ENCODE measurements at places on chromosomes 4 and X.

DNA sequence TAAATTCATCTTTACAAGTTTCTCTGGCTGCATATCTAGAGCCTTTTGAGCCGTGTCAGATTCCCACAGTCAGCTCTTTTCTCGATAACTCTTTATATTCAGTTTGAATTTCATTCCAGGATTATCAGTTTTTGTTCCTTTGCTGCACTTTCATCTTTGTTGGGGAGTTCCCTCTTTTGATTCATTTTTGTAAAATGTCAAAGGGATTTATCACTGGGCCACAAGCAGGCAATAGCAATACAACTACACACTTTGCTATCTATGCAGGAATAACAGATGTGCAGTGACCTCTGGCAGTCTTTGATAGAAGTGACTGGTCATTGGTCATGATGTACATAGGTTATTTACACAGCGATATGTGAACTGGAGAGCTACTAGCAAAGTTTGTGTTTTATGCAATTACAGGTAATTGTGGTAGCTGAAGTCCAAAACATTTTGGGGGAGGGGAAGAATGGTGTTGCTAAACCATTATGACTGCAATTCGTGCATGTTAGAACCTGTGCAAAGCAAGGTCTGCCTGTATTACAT is 43.8 kb downstream of the HPGDS start:
- no peak for DNase-seq

GRCh38 chrX:67734111-67734753 is 190.4 kb downstream of the AR start:
- DNase-seq = no peak

GRCh38 chr4:42122237-42122636 is 30.2 kb downstream of the BEND4 start:
- DNase-seq = no peak

DNA sequence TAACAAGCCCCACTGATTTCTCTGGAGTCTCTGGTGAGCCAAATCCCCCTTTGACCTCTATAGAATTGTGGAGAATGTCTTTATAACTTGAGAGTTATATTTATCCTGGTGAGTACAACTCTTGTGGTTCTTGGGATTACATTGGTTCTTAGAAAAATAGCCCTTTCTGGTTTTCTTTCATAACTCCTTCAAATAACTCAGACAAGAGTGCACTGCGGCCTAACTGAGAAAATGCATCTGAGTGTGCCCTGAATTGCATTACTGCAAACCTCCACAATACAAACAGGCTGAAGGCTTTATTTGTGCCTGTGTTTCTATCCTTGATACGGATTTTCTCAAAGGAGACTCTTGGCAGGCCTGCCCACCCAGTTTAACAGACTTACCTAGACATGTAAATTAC is 2.7 kb downstream of the BEX3 start:
- DNase-seq = no peak

- DNase-seq = no peak
Measured at GRCh38 chr4:27318740-27319139, 458.1 kb downstream of the STIM2 start.

DNA sequence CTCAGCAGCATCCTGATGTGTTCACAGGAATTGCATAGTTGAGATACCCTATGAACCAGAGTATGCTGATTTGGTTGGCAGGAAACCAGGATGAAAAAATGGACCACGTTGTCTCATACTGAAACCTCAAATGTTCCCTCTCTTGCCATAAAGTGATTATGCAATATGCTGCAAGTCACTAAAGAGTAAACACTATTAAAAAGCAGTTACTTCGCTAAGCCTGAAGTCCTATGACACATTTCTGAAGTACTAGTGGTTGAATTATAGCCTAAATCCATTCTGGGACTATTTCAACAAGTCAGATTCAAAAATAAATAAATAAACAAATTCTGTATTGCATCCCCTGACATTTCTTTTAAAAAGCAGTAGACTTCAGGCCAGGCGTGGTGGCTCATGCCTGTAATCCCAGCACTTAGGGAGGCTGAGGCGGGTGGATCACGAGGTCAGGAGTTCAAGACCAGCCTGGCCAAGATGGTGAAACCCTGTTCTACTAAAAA is 106.0 kb upstream of the NAP1L5 start:
- DNase-seq = no peak

- DNase-seq = no peak
Measured at GRCh38 chr4:25938366-25938765, 24.3 kb downstream of the SMIM20 start.

- no peak for DNase-seq
Measured at GRCh38 chrX:55813150-55813549, 95.6 kb downstream of the RRAGB start.

- DNase-seq = no peak
Measured at GRCh38 chrX:108245462-108245861, 153.9 kb downstream of the ATG4A start.

- peak; percentile 24 for DNase-seq
Measured at GRCh38 chrX:155094468-155095061, 23.3 kb downstream of the BRCC3 start.

GRCh38 chrX:98939456-98939855 is 1470.6 kb downstream of the PCDH19 start:
- DNase-seq = no peak

GRCh38 chr4:58807843-58808615 is 1697.8 kb upstream of the IGFBP7 start:
- DNase-seq = no peak

GRCh38 chrX:40006106-40007017 is 91.4 kb downstream of the BCOR start:
- DNase-seq = no peak

DNA sequence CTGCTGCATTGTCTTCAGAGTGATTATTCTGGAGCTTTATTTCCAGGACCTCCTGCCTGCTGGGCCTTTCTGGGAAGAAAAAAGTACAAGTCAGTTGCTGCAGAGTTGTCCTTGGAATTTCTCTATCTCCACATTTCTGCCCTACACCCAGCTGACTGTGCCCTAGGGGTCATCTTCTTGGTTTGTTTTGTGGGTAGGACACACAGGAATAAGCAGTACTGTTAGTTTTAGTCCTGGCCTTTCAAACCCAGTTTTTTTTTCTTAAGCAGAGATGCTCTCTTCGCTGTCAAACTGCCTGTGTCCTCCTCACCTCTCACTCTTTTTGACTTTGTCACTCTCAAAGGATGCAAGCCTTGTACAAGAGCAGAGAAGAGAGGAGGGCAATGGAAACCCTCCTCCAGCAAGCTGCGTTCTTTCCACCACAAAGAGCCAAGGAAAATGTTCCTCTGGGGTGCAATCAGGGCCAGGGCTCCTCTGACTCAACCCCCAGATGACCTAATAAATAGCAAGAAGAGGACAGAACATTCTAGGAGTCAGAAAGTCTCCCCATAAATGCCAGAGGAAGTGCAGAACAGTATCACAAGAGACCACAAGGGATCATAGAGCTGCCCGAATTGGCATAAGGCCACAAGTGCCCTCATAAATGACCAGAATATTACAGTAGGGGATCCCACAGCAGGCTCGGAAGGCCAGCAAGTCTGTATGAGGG is 186.2 kb downstream of the RCHY1 start:
- no peak for DNase-seq

DNA sequence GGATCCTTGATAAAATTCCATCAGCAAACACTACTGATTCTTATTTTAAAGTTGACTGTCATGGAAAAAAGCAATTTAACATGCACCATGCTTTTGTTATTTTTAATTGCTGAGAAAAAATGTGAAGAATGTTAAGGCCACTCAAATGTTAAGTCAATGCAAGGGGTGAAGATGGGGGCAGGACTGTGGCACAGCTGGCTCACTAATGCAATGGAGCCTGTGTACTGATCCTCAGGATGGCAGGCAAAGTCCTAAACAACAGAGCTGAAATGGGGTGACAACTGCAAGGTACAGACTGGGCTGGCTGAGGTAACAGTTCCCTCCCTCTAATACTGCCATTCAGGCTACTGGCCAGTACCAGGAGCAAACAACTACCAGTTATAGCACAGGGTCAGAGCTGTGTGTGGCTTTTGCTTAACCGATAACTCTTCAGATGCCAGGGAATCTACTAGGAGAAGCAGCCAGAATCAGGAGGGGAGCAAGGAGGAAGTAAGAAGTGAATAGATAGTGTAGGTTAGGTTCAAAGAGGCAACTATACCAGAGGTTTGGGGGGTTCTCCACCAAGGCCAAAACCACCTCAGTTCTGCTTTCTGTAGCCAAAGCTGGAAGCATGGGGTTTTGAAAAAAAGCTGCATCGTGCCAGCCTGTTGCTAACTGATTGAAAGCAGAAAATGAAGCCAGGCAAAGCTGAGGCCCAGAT is 372.6 kb downstream of the OPHN1 start:
- no peak for DNase-seq

GRCh38 chr4:123158576-123158975 is 236.2 kb upstream of the NUDT6 start:
- no peak for DNase-seq

GRCh38 chr4:3704669-3705068 is 61.5 kb upstream of the ADRA2C start:
- DNase-seq = no peak

DNA sequence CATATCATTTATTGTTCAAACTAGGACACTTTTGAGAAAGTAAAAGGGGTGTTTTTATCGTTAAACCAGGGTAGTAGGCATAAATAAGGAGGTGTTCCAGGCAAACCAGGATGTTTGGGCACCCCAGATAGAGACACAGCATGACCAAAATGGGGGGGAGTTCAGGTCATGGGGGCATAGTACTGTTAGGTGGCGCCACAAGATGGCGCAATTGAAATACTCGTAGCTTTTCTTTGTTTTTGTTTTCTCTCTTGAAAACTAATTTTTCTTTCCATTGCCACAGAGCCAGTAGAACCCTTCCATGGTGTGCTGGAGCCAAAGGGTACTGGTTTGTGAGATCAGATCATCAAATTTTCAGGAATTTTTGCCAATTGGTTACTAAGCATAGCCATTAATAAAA is 283.4 kb downstream of the BCOR start:
- DNase-seq = no peak

All from naive B cell (primary cell).